ENCODE measurements at places on chromosomes 2 and 18.

GRCh38 chr2:237431837-237432236, 17.9 kb upstream of the COL6A3 start:
- no peak for DNase-seq

- DNase-seq, result no peak
Measured at GRCh38 chr2:104052356-104052755, 801.6 kb upstream of the POU3F3 start.

- no peak for DNase-seq
Measured at GRCh38 chr2:8501061-8501720, 180.7 kb upstream of the ID2 start.

GRCh38 chr2:96963316-96963715, 23.1 kb downstream of the FAM178B start:
- no peak for DNase-seq

- DNase-seq, result no peak
Measured at GRCh38 chr2:202680512-202680911, 45.7 kb downstream of the FAM117B start.
